Upper lobe of right lung (tissue), 1 donor: ENCODE measurements at places on chromosomes 2 and 18. TPM values are rescaled to one million over a fixed set of nuclear protein-coding genes. Genes with fewer than 3 reads are reported as not detected.

ARMC9 gene
- 37.1 TPM for total RNA-seq

DNA sequence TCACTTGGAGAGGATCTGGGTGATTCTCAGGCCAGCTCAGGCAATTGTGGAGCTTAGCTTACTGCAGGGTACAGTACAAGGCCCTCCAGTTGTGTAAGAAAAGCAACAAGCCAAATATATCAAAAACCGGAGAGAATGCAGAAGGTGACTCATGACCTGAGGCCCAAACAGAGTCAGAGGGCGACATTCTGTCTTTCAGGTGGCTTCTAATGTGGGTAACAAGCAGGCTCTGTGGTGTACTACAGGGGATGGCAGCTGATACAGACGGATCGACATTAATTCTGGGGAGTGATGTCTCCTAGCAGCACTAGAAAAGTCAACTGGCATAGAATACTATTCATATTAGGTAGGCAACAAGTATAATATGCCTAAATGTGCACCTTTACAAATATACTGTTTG lies 219.5 kb upstream of the SOX11 start:
- no peak overlapping the region for H3K4me3 ChIP-seq

GRCh38 chr18:49359732-49360444 lies 100.6 kb downstream of the DYM start:
- H3K27ac ChIP-seq: no peak overlapping the region
- H3K36me3 ChIP-seq: peaks cover 6% of the 10 kb centered on the region
- no peak overlapping the region for H3K4me3 ChIP-seq
- no peaks in the 10 kb centered on the region for H3K27me3 ChIP-seq
- DNase-seq: no peak
- H3K4me1 ChIP-seq: no peaks in the 10 kb centered on the region

GRCh38 chr2:142315346-142315745 lies 184.5 kb upstream of the LRP1B start:
- H3K36me3 ChIP-seq: no peaks in the 10 kb centered on the region
- H3K27me3 ChIP-seq: no peaks in the 10 kb centered on the region
- no peak for DNase-seq
- H3K4me1 ChIP-seq: no peaks in the 10 kb centered on the region
